ENCODE measurements at places on chromosomes 6 and 20.

- no peak for DNase-seq
These were observed 52.1 kb downstream of the RNASET2 start for GRCh38 chr6:166904101-166904746.

DNA sequence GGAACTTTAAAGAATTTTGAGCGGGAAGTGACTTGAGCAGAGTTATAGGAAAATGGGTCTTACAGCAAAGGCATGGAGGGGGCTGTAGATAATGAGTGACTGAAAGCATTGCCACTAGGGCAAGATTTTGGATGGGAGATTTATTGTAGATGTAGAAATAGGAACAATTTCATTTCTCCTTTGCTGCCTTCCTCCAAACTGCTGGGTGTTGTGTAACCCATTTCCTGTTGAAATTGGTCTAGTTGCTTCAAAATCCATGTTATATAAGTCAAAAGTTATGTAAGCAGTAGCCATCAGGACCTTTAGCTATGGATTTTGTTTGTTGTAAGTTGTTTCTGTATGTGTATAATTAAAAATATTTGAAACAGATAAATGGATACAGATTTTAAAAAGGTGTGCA lies 11.1 kb downstream of the YWHAB start:
- no peak for DNase-seq

GRCh38 chr6:12232339-12232738 lies 57.8 kb upstream of the EDN1 start:
- no peak for DNase-seq

GRCh38 chr20:34954904-34955230 lies 739 bp downstream of the GSS start:
- DNase-seq: no peak

GRCh38 chr6:75711173-75711572 lies 37.9 kb upstream of the MYO6 start:
- DNase-seq: no peak

- no peak for DNase-seq
These were observed 37.0 kb downstream of the SYTL3 start for GRCh38 chr6:158686791-158687381.

All from stimulated activated CD8-positive, alpha-beta memory T cell treated with anti-CD3 and anti-CD28 coated beads, Interleukin-4, amount 100 ng/mL, for 4 hours (primary cell).